ENCODE measurements at places on chromosomes 5 and 9. TPM values are rescaled to one million over a fixed set of nuclear protein-coding genes. Genes with fewer than 3 reads are reported as not detected.

The PDLIM4 gene
- 31.0 TPM for total RNA-seq

The KCNV2 gene
- total RNA-seq, result not detected

The HK3 gene
- not detected for total RNA-seq

The PCDHGA9 gene
- total RNA-seq, result 3.6 TPM

The TMED9 gene
- 176 TPM for total RNA-seq

The TNFSF15 gene
- total RNA-seq, result 2.0 TPM

The LRSAM1 gene
- 16.2 TPM for total RNA-seq

The TYRP1 gene
- total RNA-seq, result 0.85 TPM

The FOXD4L3 gene
- not detected for total RNA-seq

The CCDC192 gene
- not detected for total RNA-seq

The ENTREP1 gene
- 8.0 TPM for total RNA-seq

The MOB3B gene
- total RNA-seq, result 0.85 TPM

The PCAT7 gene
- not detected for total RNA-seq

- no peak for DNase-seq
These were observed 3.4 kb downstream of the ADGRD2 start for GRCh38 chr9:124453586-124454191.

DNA sequence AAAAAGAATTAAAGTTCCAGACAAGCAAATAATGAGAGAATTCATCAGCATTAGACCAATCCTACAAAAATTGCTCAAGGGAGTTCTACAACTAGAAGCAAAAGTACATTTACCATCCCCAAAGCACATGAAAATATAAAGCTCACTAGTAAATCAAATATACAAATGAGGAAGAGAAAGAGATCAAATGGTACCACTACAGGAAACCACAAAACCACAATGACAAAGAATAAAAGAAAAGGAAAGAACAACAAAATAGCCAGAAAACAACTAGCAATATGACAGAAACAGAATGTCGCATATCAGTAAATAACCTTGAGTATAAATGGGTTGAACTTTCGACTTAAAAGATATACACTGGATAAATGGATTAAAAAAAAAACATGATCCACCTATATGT, 739.0 kb downstream of the DTWD2 start:
- DNase-seq, result no peak

- peak; percentile 5 for DNase-seq
These were observed 23.7 kb upstream of the FAM120A start for GRCh38 chr9:93427655-93428379.

GRCh38 chr5:89228355-89228754, 345.4 kb upstream of the MEF2C start:
- no peak for DNase-seq

GRCh38 chr5:80153586-80154126, 102.2 kb downstream of the SERINC5 start:
- no peak for DNase-seq

- DNase-seq, result no peak
These were observed 259.1 kb downstream of the TMEM167A start for GRCh38 chr5:82817897-82818676.

DNA sequence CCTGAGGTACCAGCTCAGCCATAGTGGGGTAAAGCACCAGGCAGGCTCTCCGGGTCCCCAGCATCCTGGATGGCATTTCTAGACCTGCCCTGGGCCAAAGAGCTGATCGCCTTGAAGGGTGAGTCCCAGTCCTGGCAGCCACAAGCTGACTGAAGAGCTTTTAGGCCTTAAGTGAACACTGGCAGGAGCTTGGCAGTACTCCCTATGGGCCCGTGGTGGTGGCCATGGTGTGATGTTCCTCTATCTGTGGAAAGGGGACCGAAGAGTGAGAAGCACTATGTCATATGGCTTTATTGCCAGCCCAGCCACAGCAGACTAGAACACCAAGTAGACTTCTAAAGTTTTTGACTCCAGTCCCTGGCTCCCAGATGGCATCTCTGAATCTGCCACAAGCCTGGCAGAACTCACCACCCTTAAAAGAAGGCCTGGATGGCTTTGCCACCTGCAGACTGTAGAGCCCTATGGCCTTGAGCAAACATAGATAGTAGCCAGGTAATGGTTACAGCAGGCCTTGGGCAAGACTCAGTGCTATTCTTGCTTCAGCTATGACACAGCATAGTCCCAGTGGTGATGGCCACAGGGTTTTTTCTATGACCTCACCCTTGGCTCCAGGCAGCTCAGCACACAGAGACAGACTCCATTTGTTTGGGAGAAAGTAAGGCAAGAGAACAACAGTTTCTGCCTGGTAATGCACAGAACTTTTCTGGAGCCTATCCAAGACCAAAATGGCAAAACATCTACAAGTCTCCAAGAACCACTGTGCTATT, 801.5 kb upstream of the DMAC1 start:
- no peak for DNase-seq

DNA sequence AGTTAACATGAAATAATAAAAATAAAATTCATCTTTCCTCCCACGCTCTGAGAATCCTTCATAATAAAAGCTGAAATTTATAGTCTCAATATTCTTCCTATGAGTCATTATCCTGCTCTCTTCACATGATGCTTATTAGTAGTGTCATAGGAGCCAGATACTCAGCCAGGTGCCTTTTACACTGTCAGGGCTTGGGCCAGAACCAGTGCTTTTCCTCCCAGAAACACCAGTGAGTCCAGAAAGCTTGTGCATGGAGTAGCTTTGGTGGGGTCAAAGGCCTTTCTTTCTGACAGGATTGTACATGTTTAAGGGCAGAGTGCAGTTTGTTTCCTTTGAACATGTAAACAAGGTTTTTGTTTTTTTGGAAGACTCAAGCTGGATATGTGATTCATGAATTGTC, 6.8 kb downstream of the LSM11 start:
- DNase-seq, result peak; percentile 51

- DNase-seq, result peak; percentile 60
These were observed 315.7 kb downstream of the MCTP1 start for GRCh38 chr5:94969174-94969573.

DNA sequence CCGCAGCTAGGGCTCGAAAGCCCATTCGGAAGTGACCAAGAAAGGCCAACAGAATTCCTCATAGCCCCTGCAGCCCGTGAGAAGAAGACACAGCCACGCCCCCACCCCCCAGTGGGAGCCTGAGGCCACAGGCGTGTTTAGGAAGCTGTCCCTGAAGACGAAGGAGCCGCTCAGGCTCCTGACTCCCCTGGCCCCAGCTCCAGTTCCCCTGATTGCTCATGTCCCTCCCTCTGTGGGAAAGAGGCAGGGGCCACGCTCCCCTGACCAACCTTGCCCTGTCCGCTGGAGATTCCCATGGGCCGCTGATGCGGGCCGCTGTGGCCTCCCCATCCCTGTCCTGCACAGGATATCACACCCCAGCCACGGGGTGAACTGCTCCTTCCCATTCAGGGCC, 13.6 kb downstream of the ROPN1L start:
- no peak for DNase-seq

DNA sequence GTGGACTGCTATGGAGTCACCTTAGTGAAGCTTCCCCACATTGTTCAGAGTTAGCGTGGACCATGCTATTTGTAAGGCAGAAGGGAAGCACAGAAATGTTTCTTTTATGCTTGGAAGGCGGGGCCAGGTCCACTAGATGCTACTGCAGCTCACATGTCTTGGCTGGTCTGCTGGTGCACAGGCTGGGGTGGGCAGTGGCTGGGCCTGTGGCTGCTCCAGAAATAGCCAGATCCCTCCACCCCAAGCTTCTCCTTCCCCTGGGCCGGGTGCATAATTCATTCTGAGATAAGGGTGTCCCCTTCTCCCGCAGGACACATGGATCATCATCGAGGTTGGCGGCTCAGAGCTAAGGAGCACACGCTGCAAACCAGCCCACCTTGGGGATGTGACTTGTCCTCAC, 14.5 kb upstream of the SEMA4D start:
- no peak for DNase-seq

GRCh38 chr5:179763215-179763945, 30.4 kb upstream of the LTC4S start:
- DNase-seq, result peak; percentile 88

GRCh38 chr5:112907166-112907631, 14.8 kb downstream of the REEP5 start:
- no peak for DNase-seq

- DNase-seq, result no peak
These were observed 85.0 kb downstream of the MEGF10 start for GRCh38 chr5:127375544-127376091.

DNA sequence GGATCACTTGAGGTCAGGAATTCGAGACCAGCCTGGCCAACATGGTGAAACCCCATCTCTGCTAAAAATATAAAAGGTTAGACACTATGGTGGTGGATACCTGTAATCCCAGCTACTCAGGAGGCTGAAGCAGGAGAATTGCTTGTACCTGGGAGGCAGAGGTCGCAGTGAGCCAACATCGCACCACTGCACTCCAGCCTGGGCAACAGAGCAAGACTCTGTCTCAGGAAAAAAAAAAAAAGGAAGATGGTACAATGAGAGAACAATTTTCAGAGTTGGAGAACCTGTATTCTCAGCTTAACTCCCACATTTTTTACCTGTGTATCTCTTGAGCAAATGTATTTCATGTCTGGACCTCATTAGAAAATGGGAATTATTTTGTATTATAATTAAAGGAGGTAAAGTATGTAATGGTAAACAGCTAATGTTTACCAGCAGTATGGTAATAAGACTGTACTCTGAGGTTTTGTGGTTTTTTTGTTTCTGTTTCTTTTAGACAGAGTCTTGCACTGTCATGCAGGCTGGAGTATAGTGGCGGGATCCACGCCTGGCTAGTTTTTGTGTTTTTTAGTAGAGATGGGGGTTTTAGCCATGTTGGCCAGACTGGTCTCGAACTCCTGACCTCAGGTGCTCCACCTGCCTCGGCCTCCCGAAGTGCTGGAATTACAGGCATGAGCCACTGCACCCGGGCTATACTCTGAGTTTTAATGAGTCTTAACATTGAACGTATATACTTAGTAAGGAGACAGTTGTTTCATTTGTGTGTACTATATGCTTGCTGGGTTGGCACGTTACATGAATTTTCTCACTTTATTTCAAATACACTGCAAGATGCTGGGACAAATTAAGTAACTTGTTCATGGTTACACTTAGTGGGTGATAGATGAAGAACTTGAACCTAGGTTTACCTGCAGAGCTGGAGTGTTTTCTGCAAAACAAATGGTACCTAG, 16.2 kb downstream of the UHRF2 start:
- no peak for DNase-seq

DNA sequence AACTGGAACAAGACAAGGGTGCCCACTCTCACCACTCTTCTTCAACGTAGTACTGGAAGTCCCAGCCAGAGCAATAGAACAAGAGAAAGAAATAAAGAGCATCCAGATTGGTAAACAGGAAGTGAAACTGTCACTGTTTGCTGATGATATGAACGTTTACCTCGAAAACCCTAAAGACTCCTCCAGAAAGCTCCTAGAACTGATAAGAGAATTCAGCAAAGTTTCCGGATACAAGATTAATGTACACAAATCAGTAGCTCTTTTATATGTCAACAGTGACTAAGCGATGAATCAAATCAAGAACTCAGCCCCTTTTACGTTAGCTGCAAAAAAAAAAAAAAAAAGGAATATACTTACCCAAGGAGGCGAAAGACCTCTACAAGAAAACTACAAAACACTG, 306.6 kb downstream of the PLK2 start:
- no peak for DNase-seq

DNA sequence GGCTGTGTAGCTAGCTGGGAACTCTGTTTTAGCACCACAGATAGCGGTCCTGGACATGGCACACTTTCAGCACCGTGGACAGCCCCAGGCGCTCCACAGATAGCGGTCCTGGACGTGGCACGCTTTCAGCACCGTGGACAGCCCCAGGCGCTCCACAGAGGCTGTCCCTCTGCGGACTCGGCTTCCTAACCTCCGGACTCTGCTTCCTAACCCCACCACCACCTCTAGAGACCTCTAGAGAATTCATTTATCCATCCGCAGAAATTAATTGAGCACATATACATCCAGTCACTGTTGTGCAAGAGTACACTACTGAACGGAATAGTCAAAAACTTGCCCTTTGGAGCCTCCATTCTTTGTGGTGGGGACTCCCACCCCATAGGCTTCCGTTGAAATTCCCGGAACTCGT, 27.4 kb downstream of the UNC5A start:
- peak; percentile 95 for DNase-seq

DNA sequence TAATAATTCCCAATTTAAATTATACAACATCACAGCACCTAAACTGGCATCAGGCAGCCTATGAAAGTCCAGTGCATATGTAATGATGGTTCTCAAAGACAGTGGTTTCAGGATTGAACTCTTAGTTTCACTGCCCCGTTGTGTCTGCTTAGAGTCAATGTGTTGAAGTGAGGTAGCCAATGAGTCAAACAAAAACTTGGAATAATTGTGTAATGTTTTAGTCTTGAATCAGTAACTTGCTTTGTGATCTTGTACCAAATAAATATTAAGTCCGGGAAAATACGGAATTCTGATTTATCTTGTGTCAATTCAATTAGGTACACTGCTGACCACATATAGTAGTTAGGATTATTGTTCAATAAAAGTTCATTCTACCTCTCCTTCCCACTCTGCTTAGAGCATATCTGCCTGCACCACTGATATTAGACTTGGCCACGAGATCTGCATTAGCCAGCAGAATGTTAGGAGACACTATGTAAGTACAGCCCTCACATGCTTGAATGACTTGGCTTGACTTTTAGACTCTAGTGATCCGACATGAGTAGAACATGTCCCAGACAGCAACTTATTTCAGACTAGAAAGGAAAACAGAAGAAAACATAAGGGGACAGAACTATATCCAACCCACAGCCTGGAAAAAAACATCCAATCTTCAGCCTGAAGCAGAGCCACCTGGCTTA, 441.5 kb upstream of the PTGER4 start:
- DNase-seq, result no peak

DNA sequence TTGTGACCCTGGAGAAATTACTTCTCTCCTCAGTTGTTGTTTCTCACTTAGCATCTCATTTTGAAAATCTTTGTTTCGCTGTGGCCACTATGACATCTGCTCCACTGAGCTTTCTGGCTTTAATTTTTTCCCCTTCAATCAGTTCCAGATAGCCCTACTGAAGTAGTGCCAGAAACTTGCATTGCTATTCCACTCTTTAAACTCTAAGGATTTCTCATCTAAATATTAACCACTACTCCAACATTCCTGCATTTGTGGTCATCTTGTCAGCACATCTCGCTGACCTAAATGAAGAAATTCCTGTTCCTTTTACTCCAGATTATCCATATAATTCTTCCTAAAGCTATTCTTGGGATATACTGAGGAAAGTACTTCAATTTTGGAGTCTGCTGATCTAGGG, 15.3 kb upstream of the NOL6 start:
- no peak for DNase-seq

- no peak for DNase-seq
These were observed 52.1 kb upstream of the PAPPA start for GRCh38 chr9:116101516-116101915.

DNA sequence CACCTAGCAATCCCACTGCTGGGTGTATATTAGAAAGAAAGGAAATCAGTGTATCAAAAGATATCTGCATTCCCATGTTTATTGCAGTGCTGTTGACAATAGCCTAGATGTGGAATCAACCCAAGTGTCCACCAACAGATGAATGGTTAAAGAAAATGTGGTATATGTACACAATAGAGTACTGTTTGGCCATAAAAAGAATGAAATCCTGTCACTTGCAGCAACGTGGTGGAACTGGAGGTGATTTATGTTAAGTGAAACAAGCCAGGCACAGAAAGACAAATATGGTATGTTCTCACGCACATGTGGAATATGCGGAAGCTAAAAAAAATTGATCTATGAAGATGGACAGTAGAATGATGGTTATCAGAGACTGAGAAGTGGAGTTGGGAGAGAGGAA, 221.6 kb upstream of the DAP start:
- no peak for DNase-seq
